Hepatic stellate cell (primary cell): ENCODE measurements at places on chromosomes 5 and 9.

DNA sequence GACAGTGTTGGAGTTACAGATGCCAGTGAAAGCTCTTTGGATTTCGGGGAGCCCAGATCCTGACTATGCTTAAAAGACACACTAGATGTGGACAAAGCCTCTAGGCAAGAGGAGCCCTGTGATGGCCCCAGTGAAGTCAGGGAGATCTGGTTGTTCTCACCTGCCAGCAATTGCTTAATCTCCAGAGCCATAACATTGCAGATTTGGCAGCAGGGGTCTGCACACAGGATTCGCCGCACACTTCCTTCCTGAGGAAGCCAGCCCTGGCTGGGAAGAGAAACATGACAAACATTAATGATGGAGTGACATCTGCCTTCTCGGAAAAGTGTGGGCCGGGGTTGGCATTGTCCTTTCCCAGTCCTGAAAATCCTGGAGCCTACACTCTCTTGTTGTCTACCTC, 65.2 kb upstream of the PHF24 start:
- DNase-seq, result no peak

- DNase-seq, result peak; percentile 55
Observed at GRCh38 chr5:176817841-176818377, 7.5 kb downstream of the UNC5A start.

- DNase-seq, result no peak
Observed at GRCh38 chr9:22204240-22204639, 195.1 kb upstream of the CDKN2B start.

- peak; percentile 52 for DNase-seq
Observed at GRCh38 chr5:61575103-61575502, 243.0 kb downstream of the ZSWIM6 start.

DNA sequence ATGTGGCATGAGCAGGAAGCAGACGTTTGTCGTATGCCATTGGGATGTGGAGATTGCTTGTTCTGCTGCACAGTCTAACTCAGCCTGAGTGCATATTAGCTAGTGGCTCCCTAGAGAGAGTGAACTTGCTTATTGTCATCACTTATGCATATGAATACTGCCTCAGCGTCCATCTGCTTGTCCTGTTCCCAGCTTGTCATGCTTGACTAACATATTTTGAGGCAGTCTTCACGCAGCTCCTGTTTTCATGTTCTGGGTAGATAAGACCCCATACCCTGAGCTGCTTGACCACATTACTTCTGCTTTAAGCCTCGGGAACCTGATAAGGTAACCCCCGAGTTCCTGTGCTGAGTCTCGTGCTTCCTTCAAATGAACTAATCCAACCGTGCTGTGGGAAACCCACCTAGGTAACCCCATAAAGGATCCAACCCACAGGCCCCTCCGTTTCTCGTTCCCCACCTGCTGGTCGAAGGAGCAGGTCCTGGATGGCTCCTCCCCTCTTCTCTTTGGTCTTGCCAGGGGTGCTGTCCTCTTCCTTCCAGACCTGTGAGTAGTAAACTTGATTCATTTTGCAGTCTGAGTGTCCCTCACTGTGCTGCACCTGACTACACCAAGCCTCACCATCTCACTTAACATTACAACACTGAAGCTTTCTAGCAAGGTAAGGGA, 25.0 kb downstream of the ANKRD33B start:
- DNase-seq, result no peak

- no peak for DNase-seq
Observed at GRCh38 chr9:15077946-15078729, 167.9 kb upstream of the FREM1 start.

DNA sequence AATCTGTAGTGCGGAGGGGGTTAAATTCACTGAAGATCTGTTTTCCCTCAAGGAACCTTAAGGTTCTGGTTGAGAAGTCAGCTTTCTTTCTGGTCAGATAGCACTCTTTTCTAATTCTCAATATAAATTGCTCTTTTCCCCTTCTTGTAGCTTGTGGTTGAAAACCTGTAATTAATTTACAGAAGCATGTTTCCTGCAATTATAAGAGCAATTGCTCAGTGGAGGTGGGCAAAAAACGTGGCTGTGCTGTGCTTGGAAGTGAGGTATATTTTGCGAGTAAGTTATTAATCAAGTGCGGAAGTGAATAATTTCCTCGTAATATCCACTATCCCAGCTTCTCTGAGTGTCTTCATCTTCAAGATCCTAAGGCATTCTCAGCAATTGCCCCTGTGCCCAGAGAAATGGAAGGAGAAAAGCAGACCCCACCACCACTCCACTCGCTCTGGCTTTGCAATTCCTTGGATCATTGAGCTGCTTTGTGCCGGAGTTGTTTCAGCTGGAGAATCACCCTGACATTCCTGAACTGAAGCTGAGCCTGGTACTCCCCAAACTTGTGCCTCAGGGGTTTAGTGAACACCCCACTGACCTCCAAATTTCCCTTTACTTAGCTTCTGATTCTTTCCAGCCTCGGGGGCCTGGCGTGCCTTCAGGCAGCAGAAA, 140.6 kb downstream of the LRRC70 start:
- no peak for DNase-seq

DNA sequence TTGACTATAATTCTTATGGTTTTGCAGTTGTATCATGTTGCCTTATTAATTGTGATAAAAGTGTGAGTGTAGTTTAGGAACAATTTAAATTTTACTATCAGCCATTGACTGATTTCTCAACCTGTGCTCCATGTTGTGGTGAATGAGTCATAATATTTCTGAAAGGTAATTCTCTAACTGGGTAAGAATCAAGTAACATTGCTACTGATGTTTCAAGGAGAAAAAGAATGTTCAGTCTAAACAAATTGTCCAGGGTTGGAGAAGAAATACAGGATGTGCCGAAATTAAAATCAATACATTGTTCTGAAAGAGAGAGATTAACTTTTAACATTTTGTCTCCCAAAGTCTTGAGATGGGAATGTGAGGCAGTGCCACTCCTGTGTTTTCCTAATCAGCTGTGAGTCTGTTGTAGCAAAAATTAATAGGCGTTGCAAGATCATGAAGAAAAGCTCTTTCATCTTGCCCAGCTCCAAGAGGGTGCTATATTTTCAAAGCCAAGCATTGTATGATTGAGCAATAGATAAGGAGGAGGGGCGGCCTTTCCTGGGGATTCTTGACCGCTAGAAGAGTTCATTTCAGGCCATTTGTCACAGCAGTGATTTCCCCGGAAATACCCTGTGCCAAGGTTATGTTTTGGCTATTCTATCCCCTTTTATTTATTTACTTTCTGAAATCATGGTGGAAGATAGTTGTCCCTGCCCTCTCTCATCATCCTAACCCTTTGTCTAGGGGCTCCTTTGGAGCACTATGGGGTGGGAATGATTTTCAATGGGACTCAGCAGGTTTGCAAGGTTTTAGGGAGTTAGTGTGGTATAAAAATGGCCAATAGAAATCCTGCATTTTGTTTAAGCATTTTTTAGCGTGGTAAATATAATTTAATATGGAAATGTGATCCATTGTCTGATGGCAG, 151.6 kb downstream of the FOCAD start:
- no peak for DNase-seq

- DNase-seq, result peak; percentile 12
Observed at GRCh38 chr5:61805101-61805500, 473.0 kb downstream of the ZSWIM6 start.

DNA sequence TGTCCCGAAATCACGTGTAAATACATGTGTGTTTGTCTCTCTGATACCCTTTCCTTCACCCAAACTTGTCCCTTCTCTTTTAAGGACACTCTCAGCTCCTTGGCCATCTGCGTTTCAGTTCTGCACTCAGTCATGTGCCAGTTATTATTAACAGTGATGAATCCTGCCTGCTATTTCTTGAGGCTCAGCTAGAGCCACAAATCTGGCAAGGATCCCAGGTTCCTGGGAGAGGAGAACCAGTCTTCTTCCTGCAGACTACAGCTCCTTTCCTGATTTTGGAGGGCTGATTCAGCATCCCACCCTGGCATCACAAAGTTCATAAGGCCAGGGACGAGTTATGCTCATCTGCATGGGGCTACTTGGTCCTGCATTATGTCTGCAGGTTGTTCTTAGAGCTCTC, 5.6 kb downstream of the MAMDC2 start:
- peak; percentile 82 for DNase-seq

- DNase-seq, result no peak
Observed at GRCh38 chr9:33354651-33355211, 47.6 kb downstream of the AQP7 start.

DNA sequence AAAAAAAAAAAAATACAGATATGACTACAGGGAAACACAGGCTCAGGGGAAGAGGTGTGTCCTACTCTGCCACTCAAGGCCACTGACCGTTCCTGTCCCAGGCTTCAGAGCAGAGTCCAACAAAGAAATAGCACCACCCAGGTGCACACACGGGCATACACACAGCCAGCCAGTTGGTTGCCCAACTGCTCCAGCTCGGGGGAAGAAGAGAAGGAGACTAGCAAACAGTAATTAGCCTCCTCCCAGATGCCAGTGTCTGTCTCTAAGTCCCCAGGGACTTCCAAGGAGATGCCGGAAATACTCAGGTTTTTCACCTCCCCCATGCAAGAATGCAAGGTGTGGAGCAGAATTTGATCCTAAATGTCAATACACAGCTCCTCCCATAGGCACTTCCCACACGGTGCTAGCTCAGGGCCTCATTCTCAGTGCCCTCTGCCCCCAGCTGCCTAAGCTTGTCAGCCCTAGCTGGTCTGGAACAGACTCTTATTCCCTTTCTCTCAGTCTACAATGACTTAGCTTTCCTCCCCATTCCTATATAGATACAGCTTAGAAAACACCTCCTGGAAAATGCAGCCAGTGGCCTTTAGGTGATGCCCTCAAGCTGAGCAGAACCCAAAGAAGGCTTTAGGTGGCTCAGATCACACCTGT, 1.7 kb downstream of the MYORG start:
- no peak for DNase-seq
